ENCODE measurements at places on chromosomes 6 and 20.

DNA sequence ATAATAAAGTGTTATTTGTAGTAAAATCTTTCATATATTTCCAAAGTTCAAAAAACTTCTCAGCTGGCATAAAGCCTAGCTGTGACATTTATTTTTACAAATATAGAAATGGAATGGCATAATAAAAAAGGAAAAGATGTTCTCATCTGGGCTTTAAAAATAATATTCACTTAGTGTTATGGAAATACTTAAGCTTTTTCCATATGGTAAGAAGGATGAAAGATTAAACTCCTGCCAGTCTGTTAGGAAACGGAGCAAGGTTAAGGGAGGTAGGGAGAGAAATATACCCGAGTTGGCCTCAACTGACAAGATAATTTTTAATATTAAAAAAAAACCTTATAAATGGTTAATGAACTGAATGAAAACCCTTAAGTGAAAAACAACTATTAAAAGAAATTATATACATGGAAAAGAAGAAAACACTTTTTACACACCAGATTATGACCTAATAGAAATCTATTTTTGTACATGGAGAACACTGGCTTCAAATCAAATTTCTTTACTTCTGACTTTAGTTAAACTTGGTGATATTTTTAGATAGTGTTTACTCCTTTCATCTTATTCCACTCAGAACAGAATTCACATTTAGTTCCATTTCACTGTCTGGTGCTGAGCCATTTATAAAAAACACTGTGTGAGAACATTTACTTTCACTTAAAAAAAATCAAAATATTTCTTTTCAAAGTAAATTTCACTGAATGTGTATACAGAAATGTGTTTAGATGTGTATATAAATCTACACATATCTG is 137.0 kb downstream of the DST start:
- DNase-seq: no peak

DNA sequence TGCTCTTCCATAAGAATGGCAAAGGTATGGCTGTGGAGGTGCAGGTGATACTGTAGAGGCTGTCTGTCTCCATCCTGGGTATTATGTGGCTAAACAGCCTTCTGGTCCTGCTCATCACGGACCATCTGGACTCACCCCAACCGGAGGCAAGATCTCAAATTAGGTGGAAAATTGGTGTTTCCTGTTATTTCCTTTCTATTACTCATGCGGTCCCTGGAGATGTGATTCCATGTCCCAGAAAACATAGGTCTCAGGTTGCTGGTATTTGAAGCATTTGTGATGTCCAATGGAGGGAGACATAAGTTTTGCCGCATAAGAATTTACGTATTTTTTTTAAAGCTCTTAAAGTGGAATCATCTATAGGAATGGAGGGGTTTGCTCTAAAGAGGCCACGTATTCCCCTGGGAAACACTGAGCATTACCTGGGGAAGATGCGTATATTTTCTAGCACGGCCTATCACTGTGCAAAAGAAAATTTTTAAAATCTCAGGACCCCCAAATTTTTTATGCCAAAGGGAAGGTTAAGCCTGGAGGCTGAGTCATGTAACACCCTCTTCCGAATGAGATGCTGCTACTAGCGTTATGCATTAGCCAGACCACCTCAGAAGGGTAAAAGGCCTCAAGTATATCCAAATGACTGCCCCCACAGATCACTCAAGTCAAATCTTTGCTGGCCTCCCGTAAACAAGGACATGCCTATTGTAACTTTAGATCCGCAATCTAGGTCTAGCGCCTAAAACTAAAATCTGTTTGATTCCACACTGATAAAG is 22.4 kb upstream of the PBOV1 start:
- DNase-seq: no peak

GRCh38 chr20:18567739-18568091 is 483 bp downstream of the SMIM26 start:
- no peak for DNase-seq

DNA sequence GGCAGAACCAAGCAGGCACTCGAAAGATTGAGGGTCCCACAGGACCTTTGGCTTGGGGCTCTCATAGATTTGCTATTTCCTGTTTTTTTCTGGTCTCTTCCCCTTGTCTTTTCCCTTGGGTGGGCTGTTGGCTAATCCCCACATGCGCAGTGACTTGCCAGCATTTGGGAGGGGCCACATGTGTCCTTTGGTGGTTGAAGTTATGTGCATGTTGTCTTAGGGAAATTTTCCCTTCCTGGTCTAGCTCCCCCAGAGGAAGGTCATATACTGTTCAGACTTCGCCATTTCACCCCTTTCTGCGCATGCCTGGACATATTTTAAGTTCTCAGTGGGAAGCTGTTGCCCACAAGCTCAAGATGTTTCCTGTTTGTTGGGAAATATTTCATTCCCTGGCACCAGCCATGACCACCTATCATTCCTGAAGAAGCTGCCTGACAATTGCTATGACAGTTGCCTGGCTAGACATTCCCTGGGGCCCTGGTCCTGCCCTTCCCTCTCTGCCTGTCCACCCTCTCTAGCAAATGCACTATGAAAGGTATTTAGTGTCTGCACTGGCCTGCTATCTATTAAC is 156.2 kb upstream of the THBS2 start:
- DNase-seq: no peak

- DNase-seq: no peak
These were observed 529 bp upstream of the ENPP4 start for GRCh38 chr6:46129291-46129628.

DNA sequence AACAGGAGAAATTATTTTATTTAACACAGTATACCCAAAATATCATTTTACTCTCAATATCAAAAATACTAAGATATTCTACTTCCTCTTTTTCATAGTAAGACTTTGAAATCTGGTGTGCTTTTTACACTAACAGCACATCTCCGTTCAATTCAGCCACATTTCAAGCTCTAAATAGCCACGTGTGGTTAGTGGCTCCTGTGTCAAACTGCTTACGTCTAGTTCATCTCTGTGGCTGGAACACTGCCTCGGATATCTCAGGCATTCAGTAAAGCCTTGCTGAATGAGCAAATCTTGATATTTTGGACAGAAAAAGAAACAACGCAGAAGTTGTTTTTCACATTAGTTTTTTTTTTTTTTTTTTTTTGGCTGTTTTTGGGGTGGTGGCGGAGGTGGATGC is 136.1 kb downstream of the EYA4 start:
- DNase-seq: no peak

GRCh38 chr20:43726811-43727338 is at the start of gene GTSF1L:
Gene GTSF1L (minus strand): TSS chr20:43727002. CDS start chr20:43726694, 308 bp downstream.
- no peak for DNase-seq

- no peak for DNase-seq
These were observed 30.6 kb downstream of the MRPL14 start for GRCh38 chr6:44096612-44097011.
